ENCODE measurements at places on chromosomes 3 and 15.

DNA sequence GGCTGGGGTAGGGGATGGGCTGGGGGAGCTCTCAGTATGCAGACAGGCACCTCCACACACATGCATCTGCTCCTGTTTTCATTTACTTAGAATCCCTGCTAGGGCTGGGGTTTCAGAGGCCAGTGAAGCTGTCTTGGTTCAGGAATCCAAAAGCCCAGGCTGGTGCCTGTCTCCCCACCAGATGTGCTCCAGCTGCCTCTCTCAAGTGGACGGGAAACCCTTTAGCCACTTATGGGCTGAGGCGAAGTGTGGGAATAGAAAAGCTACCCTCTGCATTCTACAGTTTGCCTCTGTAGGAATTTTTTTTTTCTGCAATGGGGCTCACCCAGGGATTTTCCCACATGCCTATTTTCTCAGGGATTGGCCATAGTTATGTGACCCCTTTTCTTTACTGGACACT, 72.5 kb downstream of the ATP2B2 start:
- DNase-seq = no peak

- no peak for DNase-seq
These were observed 35.3 kb downstream of the ZNF385D start for GRCh38 chr3:21715662-21716061.

DNA sequence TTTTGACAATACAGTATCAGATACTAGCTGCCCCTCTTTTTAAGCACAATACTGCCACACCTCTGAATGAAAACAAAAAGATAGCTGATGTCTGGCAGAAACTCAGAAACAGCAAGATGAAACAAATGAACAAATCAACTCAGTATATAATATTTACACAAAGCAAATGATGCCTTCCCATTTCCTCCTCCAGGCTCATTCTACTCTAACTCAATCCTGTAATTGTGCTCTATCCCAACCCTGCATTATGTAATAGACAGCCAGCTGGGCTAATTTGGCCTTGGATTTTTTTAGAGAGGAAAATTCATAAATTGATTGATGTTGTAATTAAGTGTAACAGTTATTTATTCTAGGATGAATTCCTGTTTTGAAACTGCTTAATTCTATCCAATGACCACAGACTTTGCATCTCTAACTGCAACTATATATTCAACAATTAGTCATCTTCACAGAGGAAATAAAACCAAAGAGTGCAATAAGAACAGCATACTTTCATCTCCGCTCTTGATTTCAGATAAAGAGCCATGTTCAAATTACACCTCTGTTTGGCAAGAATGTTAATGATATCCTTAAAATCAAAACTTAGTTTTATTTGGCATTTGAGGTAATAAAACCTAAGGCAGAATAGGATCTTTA, 6.1 kb downstream of the ATG3 start:
- no peak for DNase-seq

GRCh38 chr3:55297245-55297644, 189.9 kb downstream of the WNT5A start:
- DNase-seq = no peak

GRCh38 chr3:50523279-50523811, 19.9 kb upstream of the CACNA2D2 start:
- no peak for DNase-seq

DNA sequence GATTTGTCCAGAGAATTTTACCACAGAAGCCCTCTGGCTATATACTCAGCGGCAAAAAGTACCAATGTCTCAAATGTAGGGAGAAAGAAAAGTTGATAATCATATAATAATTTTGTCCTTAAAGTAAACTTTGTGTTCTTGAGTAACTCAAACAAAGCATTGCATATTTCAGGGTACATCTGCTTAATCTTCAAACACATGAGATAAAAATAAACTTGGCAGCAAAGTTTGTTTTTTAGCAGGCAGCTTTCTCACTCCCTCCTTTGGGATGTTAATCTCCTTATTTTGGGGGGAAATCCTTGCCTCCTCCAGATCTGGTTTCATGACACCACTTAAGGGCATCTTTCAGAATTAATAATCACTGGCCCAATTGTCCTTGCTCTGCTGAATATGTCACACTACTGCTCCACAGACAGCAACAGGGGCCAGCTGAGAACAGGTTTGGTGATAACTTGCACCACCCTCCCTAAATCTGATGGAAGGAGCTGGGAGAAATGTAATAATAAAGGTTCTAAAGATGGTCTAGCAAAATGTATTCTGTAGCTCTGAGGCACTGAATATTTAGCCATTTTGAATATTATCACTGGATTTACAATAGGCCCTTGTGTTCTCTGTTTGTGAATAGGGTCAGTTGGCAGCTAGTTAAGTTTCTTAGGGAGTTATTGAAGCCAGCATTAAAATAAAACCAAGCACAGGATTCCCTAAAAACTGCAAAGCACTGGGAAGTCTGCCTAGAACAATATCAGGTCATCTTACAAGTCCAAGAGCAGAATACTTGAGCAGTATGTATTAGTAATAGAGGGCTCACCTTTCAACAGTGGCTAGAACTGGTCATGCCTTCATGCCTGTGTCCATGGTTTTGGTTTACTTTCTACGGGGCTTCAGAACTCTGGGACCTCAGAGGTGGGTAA, 79.2 kb downstream of the EFL1 start:
- no peak for DNase-seq

GRCh38 chr3:24769918-24770317, 275.3 kb upstream of the THRB start:
- no peak for DNase-seq

DNA sequence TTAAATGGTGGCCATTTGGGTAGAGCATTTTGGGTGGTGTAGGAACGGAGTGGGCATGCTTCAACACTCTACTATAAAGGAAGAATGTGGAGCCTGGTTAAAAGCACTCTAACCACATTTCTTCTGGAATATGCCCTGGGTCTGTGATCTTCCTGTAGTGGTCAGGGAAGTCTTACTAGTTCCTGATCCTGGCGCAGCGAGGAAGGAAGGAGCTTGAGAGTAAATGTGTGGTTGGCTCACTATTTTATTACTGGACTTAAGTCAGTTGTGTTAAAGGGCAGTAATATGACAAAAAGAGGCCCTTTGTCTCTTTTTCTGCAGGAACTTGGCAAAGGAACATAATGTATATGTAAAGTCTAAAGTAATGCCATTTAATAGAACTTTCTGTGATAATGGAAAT, 197.6 kb upstream of the ZPLD1 start:
- no peak for DNase-seq

DNA sequence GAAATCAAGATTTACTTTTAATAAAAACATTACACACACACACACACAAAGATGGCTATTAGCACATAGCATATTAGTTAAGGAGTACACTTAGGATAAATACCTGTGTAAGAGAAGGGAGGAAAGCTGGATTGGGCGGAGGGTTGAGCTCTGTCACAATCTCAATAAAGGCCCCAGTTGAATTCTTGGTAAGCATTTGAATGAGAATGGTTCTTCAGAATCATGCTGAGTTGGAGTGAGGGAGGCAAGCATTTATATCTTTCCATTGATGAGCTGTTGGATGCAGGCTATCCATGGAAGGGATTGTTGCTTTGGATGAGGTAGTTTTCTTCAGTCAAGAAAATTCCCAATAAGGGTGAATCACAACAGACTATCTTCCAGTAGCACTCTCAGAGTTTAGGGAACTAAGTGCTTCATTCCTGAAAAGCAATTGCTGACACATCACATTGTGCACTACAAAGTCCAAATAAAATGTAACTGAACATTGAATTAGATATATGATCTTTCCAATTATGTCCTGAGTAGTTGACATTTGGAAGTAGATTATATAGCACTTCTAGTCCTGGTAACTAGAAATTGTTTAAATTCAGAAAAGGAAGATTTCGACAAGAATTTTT, 95.7 kb downstream of the SUCNR1 start:
- DNase-seq = no peak

DNA sequence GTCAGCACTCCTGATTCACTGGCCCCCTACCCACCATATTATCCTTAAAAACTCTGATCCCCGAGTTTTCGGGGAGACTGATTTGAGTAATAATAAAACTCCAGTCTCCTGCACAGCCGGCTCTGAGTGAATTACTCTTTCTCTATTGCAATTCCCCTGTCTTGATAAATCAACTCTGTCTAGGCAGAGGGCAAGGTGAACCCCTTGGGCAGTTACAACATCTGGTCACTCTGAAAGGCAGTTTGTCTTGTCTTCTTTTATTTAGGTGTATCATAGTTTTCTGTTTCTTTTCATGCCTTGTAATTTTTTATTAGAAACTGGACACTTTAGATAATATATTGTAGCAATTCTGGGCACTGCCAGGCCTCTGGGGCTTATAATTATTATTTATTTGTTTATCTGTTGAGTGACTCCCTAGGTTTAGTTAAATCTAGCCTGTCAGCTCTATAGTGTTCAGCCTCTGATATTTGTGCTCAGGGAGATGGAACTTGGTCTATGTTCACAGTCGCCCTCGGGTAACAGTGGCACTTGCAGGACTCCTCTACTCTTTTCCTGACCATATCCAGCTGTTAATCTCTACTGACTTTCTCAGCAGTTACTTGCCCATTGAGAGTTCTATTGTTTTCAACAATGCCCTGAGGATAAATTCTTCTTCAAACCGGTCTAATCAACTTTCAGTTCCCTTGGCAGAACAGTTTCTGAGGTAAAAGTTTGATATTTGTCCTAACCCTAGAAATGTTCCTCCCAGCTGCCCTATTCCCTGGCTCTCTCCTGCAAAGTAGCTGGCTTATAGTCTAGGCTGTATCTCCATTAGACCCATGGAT, 15.5 kb upstream of the PLAAT1 start:
- DNase-seq = no peak

GRCh38 chr3:111803123-111803593, 55.9 kb upstream of the PHLDB2 start:
- no peak for DNase-seq

DNA sequence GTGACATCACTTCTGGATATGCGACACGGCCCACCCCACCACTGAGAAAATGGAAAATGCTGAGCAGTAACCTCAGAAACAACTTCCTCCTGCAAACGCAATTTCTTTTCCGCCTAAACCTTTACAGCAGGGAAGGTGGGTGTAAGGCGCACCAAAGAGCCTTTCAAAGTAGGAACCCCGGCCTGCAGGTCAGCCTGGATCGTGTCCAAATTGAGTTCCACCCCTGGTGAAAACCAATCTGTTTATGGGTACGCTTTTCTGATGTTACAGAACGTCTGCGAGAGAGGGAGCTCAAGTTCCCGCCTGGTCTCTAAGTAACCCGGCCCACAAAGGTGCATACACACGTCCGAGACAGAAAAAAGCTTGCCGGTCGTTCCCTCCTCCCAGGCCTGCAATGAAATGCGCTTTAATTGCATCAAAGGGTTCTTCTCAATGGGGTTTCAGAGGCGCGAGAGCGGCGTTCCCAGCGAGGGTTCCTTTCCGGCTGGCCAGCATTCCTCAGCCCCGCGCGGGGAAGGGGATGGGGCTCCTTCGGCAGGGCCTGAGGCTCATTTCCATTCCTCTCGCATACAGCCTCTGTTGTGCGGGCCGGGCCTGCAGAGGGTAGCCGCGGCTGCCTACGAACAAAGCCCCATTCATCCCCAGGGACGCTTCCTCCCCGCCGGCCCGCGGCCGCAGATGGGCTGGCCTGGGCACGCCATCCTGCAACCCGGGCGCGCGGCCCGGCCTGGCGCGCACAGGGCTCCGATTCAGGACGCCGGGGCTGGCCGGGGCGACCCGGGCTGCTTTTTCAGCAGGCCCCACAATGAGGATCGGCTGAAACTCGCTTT, 138.1 kb downstream of the TMCO5A start:
- no peak for DNase-seq

DNA sequence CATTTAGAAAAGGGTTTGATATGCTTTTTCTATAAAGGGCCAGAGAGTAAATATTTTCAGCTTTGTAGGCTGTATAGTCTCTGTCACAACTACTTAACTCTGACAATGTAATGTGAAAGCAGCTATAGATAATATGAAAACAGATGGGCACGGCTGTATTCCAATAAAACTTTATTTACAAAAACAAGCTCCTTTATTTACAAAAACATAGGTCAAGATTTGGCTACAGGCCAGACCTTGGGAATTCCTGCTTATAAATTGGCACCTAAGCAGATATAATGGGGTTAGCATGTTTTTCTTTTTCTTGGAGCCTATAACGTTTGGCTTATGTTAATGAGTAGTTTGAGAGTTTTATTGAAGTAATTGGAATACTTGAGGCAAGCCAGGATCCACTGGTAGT, 119.4 kb upstream of the CGNL1 start:
- no peak for DNase-seq

- no peak for DNase-seq
These were observed 304.0 kb upstream of the TPRG1 start for GRCh38 chr3:188867691-188868265.

All from stimulated activated CD8-positive, alpha-beta memory T cell treated with anti-CD3 and anti-CD28 coated beads, Interleukin-12 subunit alpha, Interleukin-12 subunit beta, amount 100 ng/mL, for 1 hour (primary cell).